Retina (tissue), 1 donor: ENCODE measurements at places on chromosomes 11 and 22.
A peak's percentile ranks its signal among the peaks of the same experiment; 100 is the strongest.

GRCh38 chr11:76802621-76803020 lies 19.5 kb downstream of the TSKU start:
- DNase-seq: no peak

DNA sequence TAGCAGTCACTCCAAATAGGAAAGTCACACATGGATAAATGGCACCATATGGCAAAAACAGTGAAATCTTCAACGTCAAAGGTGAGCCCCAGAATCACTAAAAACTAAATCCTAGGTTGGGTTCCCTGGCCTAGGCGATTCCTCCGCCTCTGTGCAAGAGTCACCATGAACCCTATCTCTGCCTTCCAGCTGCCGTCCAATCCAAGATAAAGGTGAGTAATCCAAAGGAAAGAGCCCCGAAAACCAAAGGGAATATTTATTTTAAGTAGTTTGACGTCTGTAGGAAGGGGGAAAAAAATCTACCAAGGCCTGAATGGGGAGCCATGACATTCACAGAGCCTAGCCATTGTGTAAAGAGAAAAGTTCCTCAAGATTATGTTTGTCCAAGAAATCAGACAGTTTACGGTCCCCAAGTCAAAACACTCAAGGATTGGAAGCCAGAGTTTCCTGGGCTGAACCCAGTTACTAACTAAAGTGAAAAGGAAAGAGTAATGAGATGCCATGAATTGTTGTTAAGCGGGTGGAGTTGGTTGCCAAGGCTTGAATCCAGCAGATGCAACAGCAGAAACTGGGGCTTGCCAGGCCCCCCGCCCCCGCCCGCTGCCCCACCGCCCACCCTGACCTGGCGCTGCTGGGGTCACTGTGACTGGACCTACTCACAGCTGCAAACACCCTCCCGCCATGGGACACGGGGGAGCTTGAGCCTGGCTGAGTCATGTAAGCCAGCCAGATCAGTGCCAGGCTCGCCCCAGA lies 39.7 kb upstream of the ETS1 start:
- no peak for DNase-seq

DNA sequence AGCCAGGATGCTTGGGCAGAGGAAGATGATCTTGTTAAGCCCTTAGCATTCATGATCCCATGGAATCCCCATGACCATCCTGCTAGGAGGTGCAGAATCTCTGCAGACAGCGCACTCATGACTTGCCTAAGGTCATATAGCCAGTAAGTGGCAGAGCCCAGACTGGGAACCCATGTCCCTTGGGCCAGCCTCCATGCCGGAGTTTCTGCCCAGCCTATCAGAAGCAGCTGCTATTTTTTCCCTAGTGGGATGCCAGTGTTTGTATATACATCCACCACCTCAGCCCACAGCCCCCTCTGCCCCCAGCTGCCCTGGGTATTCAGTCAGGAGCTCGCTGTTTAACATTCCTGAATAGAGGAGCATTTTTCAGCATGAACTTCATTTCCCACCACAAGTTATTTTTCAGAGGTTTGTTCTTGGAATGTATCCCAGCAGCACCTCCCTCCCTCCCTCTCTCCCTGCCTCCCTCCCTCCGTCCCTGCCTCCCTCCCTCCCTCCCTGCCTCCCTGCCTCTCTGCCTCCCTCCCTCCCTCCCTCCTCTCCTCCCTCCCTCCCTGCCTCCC lies 34.4 kb upstream of the SUSD2 start:
- no peak for DNase-seq

GRCh38 chr11:36865846-36866245 lies 267.8 kb upstream of the RAG2 start:
- DNase-seq: no peak

- peak; percentile 75 for DNase-seq
Measured at GRCh38 chr11:62505440-62506091, 41.0 kb downstream of the AHNAK start.

- DNase-seq: no peak
Measured at GRCh38 chr11:72451831-72452376, 17.6 kb upstream of the CLPB start.
